NCI-H82 (cell line): ENCODE measurements at places on chromosomes 1 and 21.

- DNase-seq: no peak
Observed at GRCh38 chr1:98919211-98919610, 85.5 kb downstream of the PLPPR5 start.

- DNase-seq: no peak
Observed at GRCh38 chr1:9486466-9487140, 52.7 kb upstream of the SLC25A33 start.

- DNase-seq: no peak
Observed at GRCh38 chr1:201506092-201506491, 831 bp downstream of the CSRP1 start.

GRCh38 chr1:219124163-219124562 is 49.5 kb upstream of the LYPLAL1 start:
- no peak for DNase-seq

- DNase-seq: no peak
Observed at GRCh38 chr1:72435025-72435424, 152.7 kb upstream of the NEGR1 start.

DNA sequence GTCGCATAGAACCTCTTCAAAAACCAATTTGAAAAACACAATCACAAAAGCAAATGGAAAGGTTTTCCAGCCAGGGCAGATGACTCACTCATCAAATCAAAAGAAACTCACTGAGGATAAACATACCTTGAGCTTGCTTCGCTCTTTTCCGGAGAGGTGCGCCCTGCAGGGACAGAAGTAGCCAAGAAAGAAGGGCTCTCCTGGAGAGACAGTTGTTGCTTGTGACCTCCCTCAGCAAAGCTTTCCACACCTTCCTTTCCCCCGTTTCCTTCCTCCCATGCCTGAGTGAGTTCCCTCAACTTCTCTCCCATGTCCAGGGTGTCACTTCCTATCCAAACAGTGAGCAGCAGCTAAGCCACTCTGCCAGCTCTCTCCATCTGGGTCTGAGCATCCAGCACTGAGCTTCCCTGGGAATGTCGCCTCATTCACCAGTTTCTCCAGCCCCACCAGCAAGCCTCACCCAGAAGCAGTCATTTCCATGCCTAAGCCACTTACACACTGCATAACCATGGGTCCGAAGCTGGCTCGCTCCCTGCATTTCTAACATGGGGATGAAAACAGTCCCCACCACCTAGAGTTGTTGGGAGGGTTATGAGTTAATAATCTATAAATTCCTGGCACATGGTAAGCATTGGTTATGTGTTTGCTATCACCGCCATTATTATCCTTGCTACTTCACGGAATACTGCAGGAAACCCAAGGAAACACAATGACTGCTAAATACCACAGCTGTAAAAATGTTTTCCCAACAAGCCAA is 75.0 kb downstream of the PTPN14 start:
- no peak for DNase-seq

DNA sequence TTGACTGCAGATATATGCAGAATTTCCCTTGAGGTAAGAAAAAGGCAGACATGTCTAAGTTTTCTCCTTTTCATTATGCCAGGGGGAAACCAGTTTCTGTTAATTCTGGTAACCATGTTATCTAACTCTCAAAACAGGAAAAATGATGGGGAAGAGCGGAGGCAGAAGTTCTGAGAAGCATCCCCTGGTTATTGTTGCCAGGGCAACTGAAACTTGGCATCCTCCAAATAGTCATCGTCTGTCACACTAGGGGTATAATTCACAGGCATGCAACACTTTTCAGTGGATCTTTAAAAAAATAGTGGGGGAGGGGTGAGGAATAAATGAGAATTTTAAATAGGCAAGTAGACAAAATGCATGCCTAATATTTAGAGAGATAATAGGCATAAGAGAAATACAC is 715.3 kb upstream of the CXADR start:
- DNase-seq: no peak

- DNase-seq: no peak
Observed at GRCh38 chr1:224251741-224252146, 68.7 kb downstream of the DEGS1 start.

- DNase-seq: no peak
Observed at GRCh38 chr1:151026460-151026859, 9.9 kb upstream of the BNIPL start.

DNA sequence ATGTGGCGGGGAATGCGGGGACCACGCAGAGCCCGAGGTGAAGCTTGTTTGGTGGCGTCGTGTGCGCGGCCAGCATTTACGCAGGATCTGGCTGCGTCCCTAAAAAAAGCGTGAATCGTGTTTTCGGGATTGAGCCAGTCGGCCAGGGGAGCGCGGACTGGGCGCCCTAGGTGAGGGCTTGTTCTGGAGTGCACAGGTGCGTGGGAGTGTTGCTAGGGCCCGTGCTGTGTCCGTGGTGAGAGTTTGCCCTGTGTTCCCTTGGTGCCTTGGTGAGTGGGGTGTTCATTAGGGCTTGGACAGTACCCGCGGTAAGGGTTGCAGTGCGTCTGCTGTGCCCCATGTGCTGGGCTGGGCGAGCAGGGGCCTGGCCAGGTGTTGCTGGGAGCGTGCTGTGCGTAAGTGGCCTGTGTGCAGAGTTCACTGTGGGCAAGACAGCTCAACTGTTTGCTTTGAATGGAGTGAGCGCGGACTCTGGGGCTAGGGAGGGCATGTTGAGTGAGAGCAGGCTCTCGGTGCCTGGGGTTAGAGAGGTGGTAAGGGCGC is 673 bp downstream of the CD46 start:
- peak; percentile 62 for DNase-seq

DNA sequence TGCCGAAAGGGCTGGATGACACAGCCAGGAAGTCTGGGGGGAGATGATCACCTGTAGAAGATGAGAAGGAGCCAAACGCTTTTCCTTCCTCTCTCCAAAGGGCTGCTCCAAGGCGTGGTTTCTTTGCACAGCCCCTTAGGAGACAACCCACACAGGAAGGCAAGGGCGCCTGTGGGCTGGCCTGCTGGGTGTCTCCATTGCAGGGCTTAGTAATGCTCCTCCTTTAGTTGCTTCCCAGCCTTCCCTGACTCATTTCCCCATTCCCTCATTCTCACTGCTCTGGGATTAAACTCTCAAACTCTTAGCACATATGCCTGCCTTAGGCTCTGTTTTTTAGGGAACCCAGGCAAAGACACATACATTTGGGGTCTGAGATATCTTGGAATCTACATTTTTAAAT is 1.7 kb upstream of the CLCA1 start:
- no peak for DNase-seq

GRCh38 chr1:33222381-33222780 is 33.9 kb upstream of the ZNF362 start:
- DNase-seq: no peak

DNA sequence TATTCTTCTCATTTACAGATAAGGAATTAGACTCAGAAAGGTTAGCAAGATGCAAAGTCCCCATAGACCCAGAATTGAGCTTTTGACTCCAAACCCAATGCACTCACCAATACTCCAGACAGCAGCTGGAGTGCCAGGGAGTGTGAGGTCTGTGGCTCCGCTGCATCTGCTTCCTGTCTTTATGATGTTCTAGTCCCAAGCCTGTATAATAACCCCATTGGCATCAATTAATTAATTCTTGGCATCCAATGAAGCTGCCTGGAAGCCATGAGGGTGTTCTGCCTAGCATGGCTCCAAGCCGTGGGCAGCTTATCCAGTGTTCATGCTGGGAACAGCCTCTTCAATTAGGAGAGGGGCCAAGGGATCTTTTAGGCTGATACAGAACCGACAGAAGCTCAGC is 188.7 kb downstream of the GIPC2 start:
- DNase-seq: peak; percentile 35
